ENCODE measurements at places on chromosomes 3 and 15.

GRCh38 chr3:83011481-83011880 lies 1250.0 kb upstream of the GBE1 start:
- DNase-seq: peak; percentile 0

GRCh38 chr3:59774634-59775033 lies 724.8 kb upstream of the CFAP20DC start:
- peak; percentile 82 for DNase-seq

GRCh38 chr3:178987745-178988144 lies 83.9 kb downstream of the ZMAT3 start:
- DNase-seq: no peak

DNA sequence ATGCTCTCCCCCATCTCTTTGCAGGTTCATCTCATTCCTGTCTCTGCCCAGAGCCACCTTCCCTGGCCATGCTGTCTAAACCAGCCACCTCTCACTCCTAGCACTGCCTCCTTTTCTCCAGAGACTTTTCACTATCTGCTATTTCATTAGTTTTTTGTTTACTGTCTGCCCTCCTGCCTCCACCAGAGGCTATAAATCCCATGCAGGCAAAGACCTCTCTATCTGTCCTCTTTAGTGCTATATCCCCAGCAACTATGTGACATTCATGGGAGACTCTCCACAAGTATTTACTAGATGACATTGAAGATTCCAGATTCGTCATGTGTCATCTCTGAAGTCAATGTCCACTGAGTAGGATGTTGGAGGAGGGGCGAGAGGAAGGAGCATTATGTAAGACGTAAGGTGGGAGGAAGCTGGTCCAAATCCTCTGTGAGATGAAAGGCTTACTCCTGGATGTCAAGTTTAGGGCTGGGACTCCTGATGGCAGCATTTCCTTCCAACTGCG lies 3.4 kb upstream of the FAM43A start:
- DNase-seq: no peak

GRCh38 chr15:25671132-25671531 lies 192.0 kb downstream of the ATP10A start:
- peak; percentile 33 for DNase-seq

DNA sequence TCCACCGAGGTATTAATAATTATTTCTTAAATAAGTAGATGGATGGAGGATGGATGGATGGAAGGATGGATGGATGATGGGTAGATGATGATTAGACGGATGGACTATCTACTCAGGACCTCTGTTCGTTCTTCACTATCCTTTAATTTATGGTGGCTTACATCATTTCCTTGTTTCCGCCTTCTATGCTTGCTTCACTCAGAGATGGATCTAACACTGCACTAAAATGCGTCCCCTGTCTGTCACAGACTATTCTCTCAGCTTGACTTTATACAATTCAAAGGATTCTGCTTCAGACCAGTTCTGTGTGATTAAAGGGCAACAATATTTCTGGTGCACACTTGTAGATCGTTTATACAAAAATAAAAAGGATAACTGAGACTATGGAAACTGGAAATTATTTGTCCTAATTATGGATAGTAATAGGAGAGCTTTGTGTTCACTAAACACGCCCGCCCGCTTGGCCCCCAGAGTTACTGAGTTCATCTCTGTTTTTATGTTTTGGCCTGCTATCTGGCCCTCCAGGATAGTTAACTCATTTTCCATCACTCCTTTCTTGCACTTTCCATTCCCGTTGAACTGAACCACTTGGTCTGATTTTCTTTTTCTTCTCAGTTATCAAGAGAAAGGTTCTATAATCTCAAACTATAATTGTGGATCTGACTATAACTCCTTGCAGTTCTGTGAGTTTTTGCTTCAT lies 41.4 kb upstream of the CA12 start:
- no peak for DNase-seq

- DNase-seq: no peak
Observed at GRCh38 chr3:58243976-58244585, 6.5 kb downstream of the ABHD6 start.

- no peak for DNase-seq
Observed at GRCh38 chr3:84885199-84885882, 73.4 kb upstream of the CADM2 start.

GRCh38 chr15:49427372-49427771 lies 4.3 kb downstream of the FGF7 start:
- no peak for DNase-seq

- peak; percentile 36 for DNase-seq
Observed at GRCh38 chr3:52615166-52615565, 70.5 kb downstream of the PBRM1 start.

GRCh38 chr3:114953215-114953799 lies 193.8 kb downstream of the ZBTB20 start:
- DNase-seq: no peak

GRCh38 chr3:1552831-1553230 lies 460.0 kb downstream of the CNTN6 start:
- DNase-seq: no peak

DNA sequence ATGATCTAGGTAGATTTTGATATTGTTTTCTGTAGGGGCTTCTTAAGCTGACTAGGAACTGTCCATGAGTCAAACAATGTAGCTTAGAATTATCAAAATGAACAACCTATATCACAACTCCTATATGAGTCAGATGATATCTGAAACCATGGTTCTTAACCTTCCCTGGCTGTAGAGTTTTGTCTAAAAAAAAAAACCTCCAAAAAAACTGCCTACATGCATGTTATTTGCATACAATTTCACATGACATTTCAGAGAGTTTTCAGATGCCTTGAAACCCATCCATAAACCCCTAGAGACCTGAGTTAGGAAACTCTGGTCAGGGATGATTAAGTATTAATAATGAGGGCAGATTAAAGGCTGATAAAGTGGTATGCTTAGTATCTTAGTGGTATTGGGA lies 157.0 kb downstream of the CHST2 start:
- DNase-seq: peak; percentile 15

GRCh38 chr3:133361435-133361834 lies 38.4 kb upstream of the BFSP2 start:
- no peak for DNase-seq

GRCh38 chr3:56369914-56370313 lies 98.4 kb downstream of the ERC2 start:
- no peak for DNase-seq

DNA sequence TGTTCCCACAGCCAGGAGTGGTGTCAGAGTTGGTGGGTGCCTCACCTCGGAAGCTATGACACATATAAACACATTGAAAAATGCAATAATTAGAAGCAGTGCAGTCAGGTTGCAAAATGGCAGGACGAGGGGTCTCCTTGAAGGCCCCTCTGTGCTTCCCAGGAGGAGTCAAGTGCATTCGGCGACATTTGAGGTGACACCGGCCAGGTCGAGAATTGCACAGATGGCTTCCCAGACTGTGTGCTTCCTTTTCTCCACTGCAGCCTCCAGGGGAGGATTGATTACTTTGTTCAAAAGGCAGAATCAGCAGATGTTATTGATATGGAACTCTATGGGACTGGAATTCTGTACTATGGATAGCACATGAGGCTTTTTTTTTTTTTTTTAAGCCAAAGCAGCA lies 163.2 kb downstream of the MINAR1 start:
- DNase-seq: no peak

DNA sequence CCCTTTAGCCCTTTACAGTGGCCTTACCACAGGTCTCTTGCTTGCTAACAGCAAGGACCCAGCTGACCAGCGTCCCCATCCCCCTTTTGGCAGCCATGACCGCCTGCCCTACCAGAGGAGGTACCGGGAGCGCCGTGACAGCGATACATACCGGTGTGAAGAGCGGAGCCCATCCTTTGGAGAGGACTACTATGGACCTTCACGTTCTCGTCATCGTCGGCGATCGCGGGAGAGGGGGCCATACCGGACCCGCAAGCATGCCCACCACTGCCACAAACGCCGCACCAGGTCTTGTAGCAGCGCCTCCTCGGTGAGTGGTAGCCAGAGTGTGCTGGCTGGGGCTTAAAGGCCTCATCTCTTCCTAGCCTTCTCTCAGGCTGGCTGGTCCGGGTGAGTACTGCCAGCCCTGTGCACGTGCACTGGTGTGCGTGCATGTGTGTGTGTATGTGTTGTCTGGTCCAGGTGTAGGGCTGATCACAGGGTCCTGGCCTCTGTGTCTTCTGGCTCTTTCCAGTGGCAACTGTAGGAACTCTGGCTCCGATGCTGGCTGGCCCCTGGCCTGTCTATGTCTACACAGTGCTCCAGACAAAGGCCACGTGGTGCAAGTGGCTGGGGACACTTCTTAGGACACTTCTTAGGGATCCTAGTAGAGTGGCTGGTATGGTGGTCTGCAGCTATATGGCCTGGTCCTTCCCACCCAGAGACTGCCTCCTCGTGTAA lies 4.4 kb downstream of the CLK3 start:
- no peak for DNase-seq

- no peak for DNase-seq
Observed at GRCh38 chr3:112126511-112126911, 6.5 kb downstream of the GCSAM start.

GRCh38 chr15:64430000-64430735 lies 30.2 kb upstream of the ZNF609 start:
- DNase-seq: peak; percentile 95

DNA sequence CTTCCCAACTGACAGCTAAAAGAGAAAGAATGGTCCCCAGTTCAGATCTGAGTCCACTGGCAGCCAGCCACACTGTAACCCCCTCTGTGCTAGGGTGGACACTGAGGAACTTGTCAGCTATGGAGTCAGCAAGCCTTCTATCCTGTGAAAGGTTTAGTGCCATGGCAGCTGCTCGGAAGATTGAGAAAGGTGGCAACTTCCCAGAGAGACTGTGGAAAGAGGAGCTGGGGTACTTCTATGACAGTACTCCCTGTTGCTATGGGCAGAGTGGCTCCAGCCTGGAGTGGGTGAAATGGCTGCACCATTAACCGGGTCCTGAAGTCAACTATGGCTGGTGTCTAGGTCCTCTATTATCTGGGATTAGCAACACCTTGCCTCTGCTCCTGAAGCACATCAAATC lies 447.2 kb downstream of the EPHB1 start:
- DNase-seq: no peak

- no peak for DNase-seq
Observed at GRCh38 chr15:100394736-100395440, 53.1 kb upstream of the ADAMTS17 start.

GRCh38 chr3:56939834-56940233 lies 120.6 kb upstream of the SPATA12 start:
- DNase-seq: no peak

GRCh38 chr3:20772869-20773268 lies 586.9 kb upstream of the SGO1 start:
- no peak for DNase-seq

- no peak for DNase-seq
Observed at GRCh38 chr3:142604940-142605339, 8.7 kb downstream of the PLS1 start.

DNA sequence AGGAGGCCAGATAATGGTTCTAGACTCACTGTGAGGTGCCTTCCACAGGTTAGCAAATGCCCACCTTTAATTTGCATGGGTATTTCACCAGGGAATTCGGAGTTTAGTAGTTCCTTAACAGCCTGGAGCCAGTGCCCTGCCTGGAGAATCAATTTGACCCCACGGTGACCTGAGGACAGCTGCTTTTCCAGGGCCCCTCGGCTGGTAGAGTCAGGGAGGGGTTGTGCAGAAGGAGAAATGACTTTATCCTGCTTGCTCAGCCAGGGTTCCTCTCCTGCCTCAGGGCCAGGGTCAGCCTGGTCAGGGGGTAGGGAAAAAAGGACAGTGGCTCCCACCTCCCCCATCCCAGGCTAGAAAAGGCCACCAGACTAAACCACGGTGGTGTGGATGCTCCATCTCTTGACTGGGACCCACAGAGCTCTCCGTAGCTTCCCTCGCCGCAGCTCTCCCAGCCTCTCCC lies 12.0 kb downstream of the DLL4 start:
- DNase-seq: no peak

GRCh38 chr15:72372361-72372760 lies 3.5 kb downstream of the HEXA start:
- no peak for DNase-seq

- no peak for DNase-seq
Observed at GRCh38 chr3:128471720-128472119, 5.0 kb upstream of the DNAJB8 start.

- DNase-seq: no peak
Observed at GRCh38 chr3:68666429-68667136, 265.8 kb downstream of the TAFA4 start.

DNA sequence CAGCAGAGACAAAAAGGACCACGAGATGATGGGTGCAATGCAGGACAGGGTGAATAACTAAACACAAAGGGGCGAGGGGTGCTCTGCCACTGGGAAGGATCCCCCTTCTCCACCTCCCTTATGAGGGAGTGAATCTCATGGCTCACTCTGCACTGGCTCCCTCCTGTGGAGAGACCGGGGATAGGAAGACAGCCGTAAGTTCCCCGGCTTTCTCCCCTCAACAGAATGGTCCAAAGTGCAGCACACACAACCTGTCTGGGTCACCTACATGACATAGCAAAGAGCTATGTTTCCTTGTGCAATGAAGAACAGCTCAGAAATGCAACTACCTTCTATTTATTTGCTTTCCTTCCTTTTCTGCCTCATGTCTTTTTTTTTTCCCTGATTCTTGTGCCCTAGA lies 7.8 kb upstream of the ACSBG1 start:
- DNase-seq: peak; percentile 7

GRCh38 chr3:185519021-185519420 lies 20.2 kb upstream of the TMEM41A start:
- no peak for DNase-seq

GRCh38 chr3:149848238-149848637 lies 35.2 kb downstream of the RNF13 start:
- no peak for DNase-seq

GRCh38 chr3:24196526-24196925 lies 251.4 kb downstream of the NR1D2 start:
- DNase-seq: peak; percentile 69

DNA sequence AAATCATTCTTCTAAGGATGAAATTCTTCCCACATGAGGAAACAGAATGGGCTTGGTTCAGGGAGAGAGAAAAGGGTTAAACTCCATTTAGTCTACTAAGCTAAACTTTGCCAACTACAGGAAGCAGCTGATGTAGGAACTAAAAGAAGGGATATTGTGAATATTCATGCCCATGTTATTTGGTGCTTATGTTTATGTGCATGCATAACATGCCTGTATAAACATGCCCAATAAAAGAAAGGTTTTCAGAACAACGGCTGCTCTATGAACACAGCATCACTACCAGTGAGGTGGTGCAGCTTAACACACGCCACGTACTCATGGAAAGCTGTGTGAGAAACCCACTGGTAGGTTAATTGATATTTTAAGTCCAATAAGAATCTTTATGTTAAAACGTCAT lies 59.4 kb upstream of the VGLL4 start:
- DNase-seq: no peak

All from fibroblast of mammary gland (primary cell).